ENCODE measurements at places on chromosomes 1 and 21.
A peak's percentile ranks its signal among the peaks of the same experiment; 100 is the strongest.

GRCh38 chr1:225437710-225438437 lies 10.0 kb upstream of the LBR start:
- DNase-seq = peak; percentile 29

DNA sequence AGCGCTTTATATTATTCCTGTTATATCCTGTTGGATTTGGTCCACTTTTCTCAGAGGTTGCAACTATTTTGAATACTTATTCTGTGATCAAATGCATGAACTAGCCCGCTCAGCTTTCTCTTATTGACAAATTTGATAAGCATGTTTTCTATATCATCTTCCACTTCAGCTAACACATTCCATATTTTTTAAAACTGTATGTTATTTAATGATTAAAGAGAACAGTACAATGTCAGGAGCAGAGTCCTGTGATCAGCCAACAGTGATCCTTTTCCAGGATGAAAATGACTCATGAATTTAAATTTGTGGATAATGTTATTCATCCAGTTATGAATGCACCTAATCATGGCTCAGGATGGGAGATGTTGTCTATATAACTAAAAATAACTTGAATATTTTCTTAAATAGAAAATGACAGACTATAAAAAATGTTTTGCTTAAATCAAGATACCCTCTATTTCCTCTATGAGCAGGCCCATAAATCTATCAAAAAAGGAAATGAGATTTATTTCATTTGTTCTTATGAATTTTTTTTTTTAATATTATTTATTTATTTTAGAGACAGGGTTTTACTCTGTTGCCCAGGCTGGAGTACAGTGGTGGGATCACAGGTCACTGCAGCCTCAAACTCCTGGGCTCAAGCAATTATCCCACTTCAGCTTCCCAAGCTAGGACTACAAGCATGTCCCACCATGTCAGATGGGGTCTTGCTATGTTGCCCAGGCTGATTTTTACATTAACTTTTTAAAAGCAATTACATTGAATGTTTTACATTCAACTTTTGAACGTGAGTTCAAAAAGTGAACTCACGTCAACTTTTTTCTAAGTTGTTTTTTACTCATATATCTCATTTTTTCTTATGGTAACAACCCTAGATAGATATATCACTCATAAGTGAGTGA lies 12.5 kb downstream of the BPNT1 start:
- DNase-seq = no peak

GRCh38 chr1:31295874-31296485 lies 608 bp downstream of the SNRNP40 start:
- no peak for DNase-seq

- DNase-seq = no peak
Observed at GRCh38 chr1:98439471-98439870, 222.1 kb upstream of the SNX7 start.

DNA sequence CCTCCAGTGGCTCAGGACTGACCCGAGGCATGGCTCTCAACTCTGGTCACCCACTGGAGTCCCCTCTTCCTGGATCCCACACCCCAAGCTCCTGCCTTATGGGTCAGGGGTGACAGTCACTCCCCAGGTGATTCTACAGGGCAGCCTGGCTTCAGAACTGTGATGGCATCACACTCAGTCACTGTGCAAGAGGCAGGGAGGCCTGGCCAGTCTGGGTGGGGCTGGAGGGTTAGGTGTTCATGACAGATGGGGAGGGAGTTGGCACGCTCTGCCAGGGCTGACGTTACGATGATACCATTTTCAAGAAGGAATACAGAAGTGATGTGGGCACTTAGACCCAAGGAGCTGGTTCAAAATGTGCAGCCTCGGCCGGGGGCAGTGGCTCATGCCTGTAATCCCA lies 25.2 kb upstream of the ABCG1 start:
- no peak for DNase-seq

DNA sequence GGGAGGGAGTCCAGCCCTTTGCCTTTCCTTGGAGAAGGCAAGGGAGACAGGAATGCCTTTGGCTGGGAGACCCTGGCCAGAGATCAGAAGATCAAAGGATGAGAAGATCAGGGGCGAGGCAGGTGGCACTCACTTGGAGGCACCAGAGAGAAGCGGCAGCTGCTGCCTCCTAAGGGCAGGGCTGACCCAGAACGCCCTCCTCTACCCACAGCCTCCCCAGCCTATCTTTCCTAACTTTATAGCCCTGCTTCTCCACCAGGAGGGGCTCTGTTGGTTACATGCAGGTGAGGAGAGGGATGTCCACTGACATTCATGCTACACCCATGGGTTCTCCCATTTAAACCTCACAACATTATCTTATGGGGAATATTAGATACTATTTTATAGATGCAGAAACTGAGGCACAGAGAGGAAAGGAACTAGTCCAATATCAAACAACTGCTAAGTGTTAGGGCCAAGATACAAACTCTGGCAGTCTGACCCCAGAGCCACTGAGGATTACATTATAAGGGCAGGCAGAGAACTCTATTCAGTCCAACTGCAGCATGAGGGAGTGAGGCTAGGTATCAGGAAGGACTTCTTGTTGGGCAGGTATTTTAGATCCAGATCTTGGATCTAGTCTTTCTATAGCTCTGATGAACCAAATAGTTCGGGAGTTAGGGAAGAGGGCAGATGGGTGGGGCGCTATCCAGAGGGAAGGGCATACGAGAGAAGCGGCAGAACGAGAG lies 19.9 kb downstream of the LGR6 start:
- no peak for DNase-seq

GRCh38 chr1:205351984-205352713 lies 4.6 kb downstream of the KLHDC8A start:
- no peak for DNase-seq

GRCh38 chr1:34529935-34530859 lies 224.7 kb upstream of the GJB5 start:
- DNase-seq = no peak

- no peak for DNase-seq
Observed at GRCh38 chr21:17231124-17231523, 281.7 kb upstream of the CXADR start.

DNA sequence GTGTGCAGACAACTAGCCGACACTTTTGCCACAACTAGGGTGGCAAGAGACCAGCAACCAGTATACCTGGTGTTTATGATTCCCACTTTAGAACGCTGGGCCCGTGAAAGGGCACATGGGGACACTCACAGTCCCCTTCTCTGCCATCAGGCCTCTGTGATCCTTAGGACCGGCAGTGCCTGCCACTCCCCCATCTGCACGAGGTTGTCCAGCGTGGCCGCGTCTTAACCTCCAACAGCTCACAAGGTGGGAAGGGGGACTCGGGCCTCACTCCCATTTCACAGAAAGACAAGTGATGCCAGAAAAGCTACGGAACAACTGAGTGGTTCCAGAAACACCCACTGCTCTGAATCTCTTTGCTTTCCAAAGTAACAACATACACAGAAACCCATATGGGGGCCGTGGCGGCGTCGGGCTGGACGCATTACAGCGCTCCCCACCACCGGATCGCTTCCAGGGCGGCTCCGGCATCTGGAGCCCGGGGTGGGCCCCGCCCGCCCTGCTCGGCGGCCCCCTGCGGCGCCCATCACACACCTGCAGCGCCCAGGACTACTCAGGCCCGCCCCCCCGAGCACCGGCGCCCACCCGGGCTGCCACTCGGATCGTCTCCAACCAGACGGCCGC lies 1.0 kb downstream of the ZNF496 start:
- no peak for DNase-seq

DNA sequence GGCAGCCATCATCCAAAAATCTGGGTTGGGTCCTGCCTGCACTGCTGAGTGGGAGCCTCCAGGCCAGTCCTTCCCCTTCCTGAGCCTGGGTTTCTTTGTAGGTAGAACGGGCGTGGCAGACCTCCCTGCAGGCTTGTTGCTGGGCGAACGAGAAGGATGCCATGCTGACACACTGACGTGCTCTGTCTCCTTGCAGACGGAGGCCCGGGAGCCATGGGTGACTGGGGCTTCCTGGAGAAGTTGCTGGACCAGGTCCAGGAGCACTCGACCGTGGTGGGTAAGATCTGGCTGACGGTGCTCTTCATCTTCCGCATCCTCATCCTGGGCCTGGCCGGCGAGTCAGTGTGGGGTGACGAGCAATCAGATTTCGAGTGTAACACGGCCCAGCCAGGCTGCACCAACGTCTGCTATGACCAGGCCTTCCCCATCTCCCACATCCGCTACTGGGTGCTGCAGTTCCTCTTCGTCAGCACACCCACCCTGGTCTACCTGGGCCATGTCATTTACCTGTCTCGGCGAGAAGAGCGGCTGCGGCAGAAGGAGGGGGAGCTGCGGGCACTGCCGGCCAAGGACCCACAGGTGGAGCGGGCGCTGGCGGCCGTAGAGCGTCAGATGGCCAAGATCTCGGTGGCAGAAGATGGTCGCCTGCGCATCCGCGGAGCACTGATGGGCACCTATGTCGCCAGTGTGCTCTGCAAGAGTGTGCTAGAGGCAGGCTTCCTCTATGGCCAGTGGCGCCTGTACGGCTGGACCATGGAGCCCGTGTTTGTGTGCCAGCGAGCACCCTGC lies 1.4 kb downstream of the GJA4 start:
- no peak for DNase-seq

- no peak for DNase-seq
Observed at GRCh38 chr1:173152598-173152997, 54.5 kb downstream of the TNFSF4 start.

DNA sequence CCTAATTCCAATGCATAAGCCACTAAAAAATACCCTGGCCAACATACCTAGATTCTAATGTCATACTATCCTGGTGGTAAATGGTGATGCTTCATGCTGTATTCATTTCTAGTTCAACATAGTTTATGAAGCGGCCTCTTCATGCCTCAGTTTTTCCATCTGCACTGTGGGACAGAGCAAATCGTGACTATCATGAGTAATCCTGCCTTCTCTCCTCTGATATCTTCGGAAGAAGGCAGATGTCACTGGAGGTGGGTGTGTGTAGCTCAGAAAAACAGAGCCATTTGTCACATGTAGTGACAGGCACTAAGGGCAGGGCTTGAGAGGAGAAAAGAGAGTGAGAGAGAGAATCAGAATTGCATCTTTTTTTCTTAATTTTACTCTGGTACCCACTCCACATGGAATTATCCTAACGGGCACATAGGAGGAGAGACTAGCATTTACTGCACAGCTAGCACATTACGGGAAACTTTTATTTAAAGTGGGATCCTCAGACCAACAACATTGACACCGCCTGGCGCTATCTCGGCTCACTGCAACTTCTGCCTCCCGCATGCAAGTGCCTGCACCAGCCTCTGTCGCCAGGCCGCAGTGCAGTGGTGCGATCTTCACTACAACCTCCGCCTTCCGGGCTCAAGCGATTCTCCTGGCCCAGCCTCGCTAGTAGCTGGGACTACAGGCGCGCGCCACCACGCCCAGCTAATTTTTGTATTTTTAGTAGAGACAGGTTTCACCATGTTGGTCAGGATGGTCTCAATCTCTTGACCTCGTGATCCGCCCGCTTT lies 78.4 kb upstream of the KCNA3 start:
- DNase-seq = no peak

DNA sequence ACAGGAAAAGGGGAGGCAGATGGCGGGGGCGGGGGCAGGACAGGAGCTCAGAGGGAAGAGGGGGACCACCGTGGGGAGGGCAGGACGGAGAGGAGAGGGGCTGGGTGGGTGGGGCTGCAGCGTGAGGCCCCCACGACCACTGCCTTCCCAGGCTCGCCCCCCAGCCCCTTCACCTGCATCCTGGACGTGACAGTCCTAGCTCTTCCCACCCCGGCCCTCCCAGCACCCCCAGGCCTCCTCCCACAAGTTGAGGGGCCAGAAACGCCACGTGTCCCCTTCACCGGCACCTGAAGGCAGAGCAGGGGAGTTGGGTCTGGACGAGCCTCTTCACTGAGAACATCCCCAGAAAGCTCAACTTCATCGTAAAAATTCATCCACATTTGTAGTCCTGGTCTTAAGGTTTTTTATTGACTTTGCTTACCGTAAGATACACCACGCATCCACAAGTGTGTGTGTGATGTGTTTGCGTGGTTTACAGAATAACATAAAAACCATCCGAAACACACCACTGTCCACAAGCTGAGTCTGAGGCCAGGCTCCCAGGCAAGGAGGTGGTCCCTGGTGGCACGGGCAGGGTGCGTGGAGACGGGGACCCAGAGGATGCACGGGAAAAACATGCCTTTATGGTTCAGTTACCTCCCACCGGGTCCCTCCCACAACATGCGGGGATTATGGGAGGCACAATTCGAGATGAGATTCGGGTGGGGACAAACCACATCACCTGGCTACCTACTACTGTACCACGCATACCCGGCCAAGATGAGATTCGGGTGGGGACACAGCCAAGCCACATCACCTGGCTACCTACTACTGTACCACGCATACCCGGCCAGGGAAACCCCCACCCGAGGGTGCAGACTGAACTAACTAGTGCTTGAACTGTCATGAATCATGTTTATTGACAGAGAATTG lies 13.9 kb upstream of the COL18A1 start:
- DNase-seq = no peak

DNA sequence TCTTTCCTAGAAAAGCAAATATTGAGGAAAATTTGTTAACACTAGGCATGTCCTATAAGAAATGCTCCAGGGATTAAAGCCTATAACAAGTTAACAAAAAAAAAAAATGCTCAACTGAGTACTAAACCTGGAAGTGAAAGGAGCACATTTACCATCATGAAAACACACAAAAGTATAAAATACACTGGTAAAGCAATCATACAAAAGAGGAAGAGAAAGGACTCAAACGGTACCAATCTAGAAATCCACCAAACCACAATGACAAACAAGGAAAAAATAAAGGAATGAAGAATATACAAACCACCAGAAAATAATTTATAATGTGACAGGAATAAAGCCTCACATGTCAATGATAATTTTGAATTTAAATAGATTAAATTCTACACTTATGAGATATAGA lies 21.2 kb downstream of the CD1E start:
- DNase-seq = no peak

GRCh38 chr1:7580923-7581753 lies 190.0 kb upstream of the VAMP3 start:
- DNase-seq = no peak

- peak; percentile 37 for DNase-seq
Observed at GRCh38 chr1:12034381-12034801, 15.1 kb downstream of the MIIP start.

DNA sequence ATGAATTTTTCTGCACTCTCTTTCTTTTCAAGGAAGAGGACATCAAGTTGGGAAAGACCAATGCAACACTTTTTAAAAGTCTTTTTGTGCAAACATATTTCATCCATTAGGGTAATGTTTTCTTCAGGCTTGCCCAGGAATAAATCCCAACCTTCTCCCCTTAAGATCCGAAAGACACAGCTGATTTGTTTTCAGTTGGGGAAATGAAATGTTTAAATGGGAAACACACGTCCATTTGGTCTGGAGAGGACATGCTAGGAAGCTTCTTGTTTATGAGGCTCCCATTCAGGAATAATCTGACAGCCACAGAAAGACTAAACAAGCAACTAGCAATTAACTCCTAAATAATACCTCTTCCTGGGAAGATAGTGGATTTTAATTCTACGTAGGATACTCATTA lies 91.9 kb downstream of the PRRX1 start:
- no peak for DNase-seq

- no peak for DNase-seq
Observed at GRCh38 chr1:14003552-14003951, 303.6 kb downstream of the PRDM2 start.

All from midbrain (tissue), 1 donor.